ENCODE measurements at places on chromosomes 5 and 9.

DNA sequence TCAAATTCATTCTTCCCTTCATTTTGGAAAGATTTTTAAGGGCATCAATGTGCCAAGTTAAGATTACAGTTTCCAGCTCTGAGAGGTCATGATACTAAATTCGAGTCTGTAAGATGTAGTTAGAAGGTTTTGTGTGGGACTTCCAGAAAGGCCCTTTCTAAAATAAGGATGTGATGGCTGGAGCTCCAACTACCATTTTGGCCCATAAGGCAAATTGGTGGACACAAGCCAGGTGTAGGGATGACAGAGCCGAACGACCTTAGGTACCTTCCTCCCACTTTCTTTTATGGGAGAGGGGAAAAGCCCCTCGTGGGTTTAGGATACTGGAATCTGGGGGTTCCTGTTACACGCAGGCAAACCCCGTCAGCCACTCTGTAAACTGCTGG lies 54.3 kb upstream of the PTPDC1 start:
- no peak for DNase-seq

DNA sequence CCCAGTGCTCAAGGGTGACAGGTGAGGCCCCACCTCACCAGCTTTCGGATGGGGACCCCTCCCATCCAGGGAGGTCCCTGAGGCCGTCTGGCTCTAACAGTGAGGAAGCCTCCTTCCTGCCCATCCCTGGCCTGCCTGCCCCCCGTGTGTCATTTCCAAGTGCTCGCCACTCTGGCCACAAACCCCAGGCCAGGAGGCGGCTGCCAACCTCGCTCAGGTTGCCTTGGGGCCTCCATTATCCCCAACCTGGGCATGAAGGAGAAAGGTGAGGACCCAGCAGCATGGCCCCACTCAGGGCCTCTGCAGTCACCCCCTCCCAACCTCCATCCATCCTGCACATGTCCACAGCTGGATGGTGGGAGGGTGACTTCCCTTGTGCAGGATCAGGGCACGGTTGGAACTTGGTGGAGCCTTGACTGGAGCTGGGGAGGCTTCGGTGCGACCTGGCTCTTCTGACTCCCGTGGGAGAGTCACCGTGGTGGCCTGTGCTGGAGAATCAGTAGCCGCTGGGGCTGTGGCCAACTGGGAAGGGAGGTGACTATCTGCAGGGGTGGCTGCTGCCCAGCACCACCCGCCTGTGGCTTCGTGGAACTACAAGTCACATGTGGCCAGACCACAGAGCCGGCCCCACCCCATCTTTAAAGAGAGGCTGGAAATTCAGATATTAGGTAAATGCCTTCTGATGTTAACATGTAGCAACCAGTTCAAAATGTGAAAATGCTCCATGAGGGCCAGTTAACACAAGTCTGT lies 37.5 kb upstream of the GFPT2 start:
- no peak for DNase-seq

GRCh38 chr5:135031813-135032694 lies 2.0 kb downstream of the PITX1 start:
- peak; percentile 3 for DNase-seq

- DNase-seq = no peak
Measured at GRCh38 chr9:18566121-18566520, 92.2 kb downstream of the ADAMTSL1 start.

DNA sequence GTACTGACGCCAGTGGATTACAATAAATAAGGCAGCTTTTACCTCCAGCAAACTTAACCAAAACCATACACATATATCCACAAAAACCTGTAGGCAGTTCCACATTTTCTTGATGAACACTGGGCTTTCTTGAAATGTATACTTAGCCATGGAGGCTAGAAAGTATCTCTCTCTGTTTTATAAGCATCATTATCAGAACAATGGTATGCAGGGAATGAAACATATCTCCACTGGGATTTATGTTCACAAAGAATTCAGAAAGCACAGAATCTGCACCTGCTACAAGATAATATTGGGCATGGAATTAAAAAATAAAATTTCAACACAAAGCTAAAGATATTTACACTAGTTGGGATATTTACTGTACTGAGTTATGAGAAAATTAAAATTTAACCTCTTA lies 126.1 kb upstream of the RASA1 start:
- no peak for DNase-seq

DNA sequence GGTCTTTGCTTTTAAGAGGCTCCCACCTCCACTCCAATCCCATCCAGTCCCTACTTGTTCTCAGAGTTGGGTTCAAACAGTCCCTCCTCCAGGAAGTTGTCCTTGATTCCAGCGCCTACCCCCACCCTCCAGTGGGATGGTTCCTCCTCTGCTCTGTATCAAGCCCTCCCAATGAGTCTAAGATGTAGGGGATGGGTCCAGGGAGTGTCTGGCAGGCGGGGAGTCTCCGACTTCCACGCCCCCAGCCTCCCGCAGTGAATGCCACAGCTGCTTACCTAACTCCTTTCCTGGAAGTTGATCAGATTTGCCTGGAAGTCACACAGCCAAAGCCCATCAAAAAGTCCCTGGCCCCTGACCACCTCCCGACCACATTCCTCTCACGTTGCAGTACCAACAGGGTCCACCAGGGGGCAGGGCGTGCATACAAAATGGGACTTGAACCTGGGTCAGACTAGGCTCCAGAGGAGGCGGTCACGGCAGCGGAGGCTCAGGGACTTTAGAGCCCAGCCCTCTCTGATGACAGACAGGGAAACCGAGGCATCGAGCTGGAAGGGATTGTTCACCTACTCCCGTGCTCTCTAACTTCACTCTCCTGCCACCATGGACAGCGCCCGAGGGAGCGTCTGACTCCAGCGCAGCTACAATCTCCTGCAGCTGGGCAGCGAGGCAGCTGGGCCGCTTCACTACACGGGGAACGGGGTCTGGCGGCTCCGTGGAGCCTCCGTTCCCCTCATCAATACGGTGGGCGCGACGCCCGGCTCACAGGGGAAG lies 25.0 kb upstream of the TDRD7 start:
- peak; percentile 76 for DNase-seq

DNA sequence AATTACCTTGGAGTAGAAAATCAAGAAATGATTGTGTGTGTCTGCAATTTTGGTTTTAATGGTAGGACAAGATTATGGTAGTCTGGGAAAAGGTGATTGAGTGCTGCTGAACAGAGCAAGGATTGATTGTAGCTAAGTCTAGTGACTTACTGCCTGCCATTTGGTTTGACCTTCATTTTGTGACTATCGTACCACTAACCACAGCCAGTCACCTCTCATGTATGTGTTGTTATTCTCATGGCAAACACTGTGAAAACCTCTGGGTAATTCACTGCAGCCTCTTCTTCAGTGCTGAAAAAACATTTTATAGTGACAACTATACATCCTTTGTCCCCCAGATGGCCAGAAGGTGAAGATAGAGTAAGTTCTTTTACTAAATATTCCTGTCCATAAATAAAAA lies 37.5 kb downstream of the CTNNA1 start:
- no peak for DNase-seq

DNA sequence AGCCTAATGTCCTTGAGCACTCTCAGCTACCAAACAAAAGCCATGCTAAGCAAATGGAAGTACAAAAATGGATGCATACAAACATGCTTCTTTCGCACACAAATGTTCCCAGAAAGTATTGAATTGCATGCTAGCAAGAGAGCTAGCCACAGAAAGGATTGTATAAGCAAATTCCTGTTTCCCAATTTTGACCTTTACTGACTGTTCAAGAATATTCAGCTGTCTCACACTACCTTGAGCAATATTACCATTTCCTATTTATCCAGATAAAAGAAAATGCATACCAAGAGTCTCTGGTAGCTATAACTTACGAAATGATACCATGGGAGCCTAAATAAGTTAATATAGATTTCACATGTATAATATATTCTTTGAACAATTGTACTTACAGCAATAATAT lies 264.6 kb downstream of the TMEM167A start:
- DNase-seq = no peak

GRCh38 chr9:101691657-101692056 lies 46.8 kb downstream of the GRIN3A start:
- no peak for DNase-seq

DNA sequence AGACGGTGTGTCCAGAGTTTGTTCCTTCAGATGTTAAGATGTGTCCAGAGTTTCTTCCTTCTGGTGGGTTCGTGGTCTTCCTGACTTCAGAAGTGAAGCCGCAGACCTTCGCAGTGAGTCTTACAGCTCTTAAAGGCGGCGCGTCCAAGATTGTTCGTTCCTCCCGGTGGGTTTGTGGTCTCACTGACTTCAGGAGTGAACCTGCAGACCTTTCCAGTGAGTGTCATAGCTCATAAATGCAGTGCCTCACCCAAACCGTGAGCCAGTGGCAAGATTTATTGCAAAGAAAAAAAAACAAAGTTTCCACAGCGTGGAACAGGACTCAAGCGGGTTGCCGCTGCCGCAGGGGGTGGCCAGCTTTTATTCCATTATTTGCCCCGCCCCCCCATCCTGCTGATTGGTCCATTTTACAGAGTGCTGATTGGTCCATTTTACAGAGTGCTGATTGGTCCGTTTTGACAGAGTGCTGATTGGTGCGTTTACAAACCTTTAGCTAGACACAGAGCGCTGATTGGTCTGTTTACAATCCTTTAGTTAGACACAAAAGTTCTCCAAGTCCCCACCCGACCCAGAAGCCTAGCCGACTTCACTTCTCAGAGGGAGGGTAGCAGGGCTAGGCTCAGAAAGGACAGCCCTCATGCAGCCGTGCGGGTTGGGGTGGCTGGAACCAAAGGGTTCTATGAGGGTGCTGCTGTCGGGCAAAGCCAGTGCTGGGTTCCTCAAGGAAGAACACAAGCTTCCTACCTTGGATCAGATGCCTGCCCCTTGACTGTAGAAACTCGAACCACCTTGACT lies 9.1 kb upstream of the RNF130 start:
- DNase-seq = no peak

DNA sequence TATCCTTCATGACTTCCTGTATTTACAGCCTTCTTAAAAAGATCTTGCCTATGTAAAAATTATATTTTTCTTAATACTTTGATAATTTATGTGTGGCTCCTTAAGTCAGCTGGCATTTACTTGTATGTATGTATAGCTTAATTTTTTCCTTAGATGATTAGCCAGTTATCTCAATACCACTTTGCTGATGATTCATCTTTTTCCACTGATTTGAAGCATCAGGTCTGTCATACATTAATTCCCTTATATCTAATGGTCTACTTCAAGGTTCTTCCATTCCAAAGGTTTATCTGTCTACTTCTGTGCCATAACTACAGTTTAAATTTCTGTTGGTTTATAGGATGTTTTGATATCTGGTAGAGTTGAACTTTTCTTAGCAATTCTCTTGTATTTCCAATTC lies 44.9 kb upstream of the MTMR12 start:
- DNase-seq = no peak

DNA sequence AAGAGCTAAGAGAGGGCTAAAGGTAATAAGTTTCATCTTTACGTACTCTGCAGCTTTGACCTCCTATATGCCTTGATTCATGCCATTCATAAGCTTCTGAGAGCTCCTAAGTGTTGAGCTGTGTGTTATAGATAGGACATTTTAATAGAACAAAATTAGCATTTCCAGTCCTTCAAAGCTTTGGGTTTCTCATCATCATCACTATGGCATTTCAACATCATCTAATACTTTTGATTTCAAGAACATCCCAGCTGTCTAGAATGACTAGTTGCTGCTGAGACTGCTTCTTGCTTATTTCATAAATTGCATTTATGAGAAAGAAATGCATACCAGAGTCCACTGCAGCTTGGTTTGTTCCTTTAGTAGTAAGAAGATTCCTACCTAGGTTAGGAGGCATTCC lies 201.7 kb downstream of the SGCD start:
- DNase-seq = no peak

- no peak for DNase-seq
Measured at GRCh38 chr9:23117616-23118015, 671.0 kb downstream of the DMRTA1 start.

DNA sequence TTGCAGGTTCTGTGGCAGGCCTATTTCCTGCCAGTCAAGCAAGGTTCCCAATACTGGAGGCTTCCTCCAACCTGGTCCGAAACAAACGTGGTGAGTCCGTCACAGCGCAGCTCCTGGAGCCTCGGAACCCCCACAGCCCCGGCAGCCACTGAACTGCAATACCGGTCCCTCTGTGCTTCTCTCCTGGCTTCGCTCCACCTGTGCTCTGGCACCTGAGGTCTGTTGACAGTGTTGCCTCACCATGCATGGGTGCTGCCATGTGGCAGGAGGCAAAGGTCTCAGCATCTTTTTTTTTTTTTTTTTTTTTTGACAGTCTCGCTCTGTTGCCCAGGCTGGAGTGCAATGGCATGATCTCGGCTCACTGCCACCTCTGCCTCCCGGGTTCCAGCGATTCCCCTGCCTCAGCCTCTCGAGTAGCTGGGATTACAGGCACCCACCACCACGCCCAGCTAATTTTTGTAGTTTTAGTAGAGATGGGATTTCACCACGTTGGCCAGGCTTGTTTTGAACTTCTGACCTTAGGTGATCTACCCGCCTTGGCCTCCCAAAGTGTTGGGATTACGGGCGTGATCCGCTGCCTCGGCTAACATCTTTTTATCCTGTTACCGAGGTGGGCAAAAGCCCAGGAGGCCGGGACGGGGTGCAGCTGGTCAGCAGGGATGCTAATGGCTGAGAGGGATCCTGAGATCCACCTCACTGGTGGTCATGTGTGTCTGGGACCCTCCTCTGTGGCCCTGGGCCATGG lies 57.1 kb upstream of the RNU6ATAC start:
- peak; percentile 8 for DNase-seq
